ENCODE measurements at places on chromosomes 5 and 9.

DNA sequence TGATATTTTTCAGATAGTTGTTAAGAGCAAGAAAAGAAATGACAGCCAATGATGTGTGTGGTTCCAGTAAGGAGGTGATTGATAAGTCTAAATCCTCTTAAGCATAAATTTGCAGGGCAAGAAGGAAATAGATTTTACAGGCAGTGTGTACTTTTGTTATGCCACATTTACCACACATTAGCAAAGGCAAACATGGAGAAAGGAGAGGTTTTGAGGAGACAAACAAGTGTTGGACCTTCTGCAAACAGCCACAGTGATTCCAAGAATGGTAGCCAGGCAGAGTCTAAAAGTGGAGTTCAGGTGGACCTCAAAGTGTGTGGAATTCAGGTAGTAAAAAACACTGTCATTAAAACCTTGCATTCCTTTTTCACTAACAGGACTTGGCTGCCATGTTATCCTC lies 295.9 kb upstream of the ITGA1 start:
- no peak for DNase-seq

DNA sequence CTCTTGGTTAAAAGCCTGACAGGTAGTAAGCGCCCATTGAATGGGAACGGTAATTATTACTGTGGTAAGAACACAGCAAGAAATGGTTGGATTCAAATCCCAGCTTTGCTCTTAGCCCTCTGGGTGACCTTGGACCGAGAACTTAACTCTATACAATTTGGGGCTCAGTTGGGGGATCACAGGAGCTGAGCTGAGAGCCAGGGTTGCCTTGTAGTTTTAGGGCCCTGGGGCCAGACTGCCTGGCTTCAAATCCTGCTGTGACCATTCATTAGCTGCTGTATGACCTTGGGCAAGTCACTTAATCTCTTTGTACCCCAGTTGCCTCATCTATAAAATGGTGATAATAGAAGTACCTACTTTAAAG lies 87.4 kb upstream of the SH3PXD2B start:
- no peak for DNase-seq

GRCh38 chr9:78163834-78164233 lies 72.0 kb upstream of the CEP78 start:
- DNase-seq: no peak

DNA sequence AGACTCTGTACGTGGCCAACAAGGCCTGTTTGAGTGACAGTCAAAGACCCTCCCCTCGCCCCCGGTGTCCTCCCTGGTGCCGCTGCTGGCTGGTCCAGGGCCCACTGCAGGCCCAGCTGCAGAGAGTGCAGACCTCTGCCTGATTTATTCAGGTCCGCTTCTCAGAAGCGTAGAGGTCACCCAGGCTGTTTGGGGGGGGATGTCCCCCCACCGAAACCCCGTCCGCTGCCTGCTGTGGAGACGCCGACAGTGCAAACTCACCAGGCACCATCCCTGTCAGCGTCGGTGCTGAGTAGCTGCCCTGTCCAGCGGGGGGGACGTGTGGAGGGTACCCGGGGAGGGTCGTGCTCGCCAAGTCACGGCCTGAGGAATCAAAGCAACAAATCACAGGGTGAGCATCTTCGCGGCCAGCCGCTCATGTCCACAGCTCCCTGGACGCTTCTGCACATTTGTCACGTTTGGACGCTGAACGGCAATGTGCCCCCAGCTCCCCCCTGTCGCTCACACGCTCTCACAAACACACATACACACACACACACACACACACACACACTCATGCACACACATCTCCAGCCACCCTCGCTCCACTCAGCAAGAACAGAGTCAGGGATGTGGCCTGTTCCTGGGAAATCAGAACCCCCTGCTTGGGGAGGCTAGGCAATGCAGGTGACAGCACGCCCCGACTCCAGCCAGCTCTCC lies 152.2 kb downstream of the PAX5 start:
- DNase-seq: no peak

- DNase-seq: peak; percentile 54
These were observed 56.5 kb upstream of the ZNF354A start for GRCh38 chr5:178786859-178787499.

- DNase-seq: peak; percentile 98
These were observed 1.7 kb upstream of the EFNA5 start for GRCh38 chr5:107672211-107673038.

DNA sequence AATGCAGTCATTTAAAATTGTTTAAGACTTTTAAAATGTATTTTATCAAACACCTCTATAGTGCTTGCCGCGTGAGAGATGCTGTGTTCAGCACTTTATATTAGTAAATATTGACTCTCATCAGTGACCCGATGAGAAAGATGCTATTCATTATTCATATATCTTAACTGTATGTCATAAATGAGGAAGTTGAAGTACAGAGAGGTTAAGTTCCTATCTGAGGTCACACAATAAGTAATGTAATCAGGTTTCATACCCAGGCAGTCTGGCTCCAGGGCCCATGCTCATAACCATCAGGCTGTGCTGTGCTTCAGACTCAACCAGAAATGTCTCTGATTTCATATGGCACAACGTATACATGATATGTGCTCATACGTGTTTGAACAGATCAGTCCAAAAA lies 119.0 kb downstream of the SV2C start:
- no peak for DNase-seq

DNA sequence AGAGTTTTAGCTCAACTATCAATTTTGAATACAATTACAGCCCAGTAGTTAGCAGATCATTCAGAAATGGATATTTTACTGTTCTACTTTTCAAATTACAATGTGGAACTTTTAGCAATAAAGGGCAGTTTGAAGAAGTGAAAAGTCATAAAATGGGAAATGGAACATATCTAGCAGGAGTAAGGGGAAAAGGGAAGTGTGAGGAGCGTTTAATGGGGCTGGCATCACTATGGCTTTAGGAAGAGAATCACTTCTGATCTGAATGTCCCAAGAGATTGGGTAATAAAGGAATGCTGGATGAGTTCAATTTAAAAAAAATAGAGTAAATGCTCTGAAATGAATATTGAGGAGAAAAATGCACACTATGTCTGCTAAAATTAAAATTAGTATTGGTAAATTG lies 77.4 kb downstream of the ATPSCKMT start:
- DNase-seq: no peak

DNA sequence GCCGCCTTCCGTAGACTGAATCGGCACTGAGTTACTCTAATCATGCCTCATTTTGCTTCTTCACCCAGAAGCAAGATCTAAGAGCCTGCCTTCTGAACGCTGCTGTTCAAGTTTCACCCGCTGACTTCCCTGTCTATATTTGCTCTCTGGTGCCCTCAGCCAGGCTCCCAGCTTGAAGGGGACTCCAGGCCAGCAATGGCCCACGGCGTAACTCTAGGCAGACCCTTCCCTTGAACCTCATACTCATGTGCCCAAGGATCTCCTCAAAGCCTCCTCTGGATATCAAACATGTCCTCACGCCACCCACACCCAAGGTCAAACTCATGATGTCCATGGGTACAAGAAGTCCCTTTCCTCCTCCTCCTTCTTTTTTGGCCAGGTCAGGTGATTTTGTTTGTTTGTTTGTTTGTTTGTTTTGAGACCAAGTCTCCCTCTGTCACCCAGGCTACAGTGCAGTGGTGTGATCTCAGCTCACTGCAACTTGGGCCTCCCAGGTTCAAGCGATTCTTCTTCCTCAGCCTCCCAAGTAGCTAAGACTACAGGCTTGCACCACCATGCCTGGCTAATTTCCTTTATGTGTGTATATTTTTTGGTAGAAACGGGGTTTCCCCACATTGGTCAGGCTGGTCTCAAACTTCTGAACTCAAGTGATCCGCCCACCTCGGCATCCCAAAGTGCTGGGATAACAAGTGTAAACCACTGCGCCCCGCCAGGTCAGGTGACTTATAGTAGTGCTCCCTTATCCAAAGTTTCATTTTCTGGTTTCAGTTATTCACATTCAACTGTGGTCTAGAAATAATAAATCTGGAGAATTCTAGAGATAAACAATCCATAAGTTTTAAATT lies 239.0 kb downstream of the SYK start:
- no peak for DNase-seq

GRCh38 chr5:102807878-102808502 lies 52.9 kb downstream of the PAM start:
- DNase-seq: no peak

DNA sequence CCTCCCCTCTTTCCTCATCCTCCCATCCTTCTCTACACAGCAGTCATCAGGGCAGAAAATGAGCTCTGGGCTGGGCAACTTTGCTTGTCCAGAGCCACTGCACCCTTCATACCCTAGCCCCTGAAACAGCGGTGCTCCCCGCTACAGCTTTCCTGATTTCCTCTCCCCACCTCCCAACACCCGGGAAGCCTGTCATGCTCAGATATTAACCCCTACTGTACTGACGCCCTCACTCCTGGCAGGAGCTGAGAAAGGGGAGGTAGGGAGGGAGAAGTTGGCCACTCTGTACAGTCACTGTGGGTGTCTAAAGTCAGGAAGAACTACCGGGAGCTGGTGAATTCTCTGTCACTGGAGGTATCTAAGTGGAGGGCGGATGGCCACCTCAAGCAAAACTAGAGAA lies 782 bp downstream of the CAMK2A start:
- DNase-seq: no peak

GRCh38 chr5:55625589-55625909 lies 86.6 kb downstream of the SLC38A9 start:
- no peak for DNase-seq

GRCh38 chr5:60687927-60688720 lies 11.8 kb downstream of the DEPDC1B start:
- no peak for DNase-seq

GRCh38 chr9:92467511-92467910 lies 14.8 kb downstream of the ASPN start:
- DNase-seq: no peak

DNA sequence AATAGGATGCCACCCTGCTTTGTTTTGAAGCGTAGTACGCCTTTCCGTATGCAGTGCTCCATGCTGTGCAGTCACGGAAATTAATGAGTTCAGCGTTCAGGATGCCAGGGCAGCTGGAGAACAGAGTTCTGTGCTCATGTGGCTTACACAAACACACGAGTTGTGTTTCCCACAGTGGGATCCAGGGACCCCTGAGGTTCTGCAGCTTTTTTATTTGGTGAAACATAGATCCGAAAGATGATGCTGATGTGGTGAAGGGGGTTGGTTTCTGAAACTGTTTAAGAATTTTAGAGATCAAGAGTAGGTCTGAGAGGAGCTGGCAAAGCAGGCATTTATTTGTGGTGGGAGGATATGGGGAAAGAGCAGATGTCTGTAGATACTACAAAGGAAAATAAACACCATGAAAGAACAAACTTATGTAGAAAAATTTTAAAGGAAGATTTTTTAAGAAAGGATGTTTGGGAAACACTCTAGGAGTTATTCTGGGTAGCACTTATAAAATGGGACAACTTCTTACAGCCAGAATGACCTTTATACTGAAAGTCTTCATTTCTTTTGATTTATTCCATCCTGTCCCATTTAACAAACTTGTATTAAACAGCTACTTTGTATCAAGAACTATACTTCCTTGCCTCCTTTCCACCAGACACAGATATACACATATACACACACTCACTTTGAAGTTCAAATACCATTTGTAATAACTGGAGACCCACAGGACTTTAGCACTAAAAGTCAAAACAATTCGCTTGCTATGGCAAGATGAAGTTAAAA lies 52.7 kb downstream of the ITGA1 start:
- no peak for DNase-seq

GRCh38 chr5:176995896-176996767 lies 10.4 kb downstream of the UIMC1 start:
- DNase-seq: no peak

DNA sequence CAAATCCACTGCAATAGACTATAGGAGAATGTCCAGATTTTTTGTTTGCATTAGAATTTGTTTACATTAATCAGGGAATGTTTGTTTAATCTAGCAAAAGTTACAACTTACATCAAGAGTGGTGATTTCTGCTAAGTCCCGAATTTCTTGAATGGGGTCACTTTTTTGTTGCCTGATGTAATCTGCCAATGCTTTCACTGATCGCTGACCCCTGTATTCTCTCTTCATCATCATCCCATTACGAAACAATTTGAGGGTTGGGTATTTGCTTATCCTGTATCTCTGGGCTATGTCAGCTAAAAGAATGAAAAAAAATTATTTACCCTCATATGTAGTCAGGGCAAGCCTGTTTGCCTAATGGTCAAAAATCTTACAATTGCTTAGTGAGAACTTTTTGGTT lies 76.9 kb downstream of the ERP44 start:
- DNase-seq: no peak

DNA sequence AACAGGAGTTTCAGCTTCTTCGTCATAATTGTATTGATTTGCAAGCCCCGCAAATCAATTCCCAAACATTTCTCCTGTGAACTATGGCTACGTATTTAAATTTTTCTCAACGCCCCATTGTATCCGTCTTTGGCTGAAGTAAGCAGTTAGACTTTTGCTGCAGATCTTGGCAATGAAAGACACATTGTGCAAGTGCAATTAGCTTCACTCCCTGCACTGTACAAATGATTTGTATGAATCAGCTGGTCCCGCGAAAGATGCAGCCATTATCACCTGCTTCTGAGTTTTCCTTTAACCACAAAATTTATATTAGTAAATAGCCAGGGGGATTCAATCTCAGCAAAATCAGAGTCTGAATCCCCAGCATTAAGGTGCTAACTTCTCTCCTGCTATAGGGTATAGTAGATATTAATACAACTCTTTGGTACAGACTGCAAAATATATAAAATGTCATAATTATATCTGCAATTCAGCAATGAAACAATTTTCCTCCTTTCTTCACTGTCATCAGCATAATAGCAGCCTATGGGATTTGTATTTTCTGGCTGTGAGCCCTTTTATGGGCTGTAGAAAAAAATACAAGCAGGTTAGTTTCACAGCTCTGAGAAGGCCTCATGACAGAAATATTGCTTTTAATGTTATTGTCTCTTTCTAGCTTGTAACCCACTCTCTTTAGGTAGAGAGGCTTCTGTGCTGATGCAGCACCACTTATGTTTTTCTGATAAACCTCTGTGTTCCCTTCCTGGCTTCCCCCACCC lies 68.4 kb upstream of the SMARCA2 start:
- no peak for DNase-seq

- DNase-seq: no peak
These were observed 198.6 kb upstream of the DAB2 start for GRCh38 chr5:39623291-39623865.

GRCh38 chr9:12178634-12179033 lies 514.6 kb upstream of the TYRP1 start:
- no peak for DNase-seq

DNA sequence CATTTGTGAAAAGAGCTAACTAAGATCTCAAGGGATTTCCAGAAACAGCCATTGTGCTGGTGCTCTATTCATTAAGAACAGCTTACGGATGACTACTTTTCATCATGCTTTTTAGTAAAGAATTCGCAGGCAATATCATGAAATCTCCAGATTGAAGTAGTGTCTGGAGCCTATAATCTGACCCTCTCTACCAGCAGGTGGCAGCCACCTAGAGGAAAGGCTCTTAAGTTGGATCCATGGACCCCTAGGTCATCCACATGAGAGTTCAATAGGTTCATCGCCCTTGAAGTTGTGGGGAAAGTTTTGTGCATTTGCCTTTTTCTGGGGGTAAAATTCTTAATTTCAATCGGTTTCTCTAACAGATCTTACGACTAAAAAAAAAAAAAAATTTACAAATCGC lies 82.3 kb downstream of the SLC1A3 start:
- DNase-seq: peak; percentile 35
